ENCODE measurements at places on chromosomes 7 and 10.
A peak's percentile ranks its signal among the peaks of the same experiment; 100 is the strongest.

DNA sequence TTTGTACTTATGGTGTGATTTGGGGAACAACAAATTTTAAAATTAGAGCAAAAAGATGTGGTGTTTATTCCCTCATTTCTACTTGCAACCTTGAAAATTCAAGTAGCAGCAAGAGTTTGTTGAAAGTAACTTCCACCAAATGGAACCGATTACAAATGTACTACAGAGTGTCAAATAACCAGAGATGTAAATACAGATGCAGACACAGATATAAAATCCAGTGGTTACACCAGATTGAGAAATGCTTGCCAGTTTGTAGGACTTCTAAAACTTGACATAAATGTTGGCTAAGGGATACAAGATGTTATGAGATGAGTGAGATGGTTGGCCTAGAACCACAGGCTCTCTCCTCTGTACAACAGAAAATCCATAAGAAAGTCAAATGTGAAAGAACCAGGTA lies 162.1 kb downstream of the DIP2C start:
- DNase-seq, result no peak

GRCh38 chr10:118840071-118840775 lies 85.5 kb upstream of the CACUL1 start:
- DNase-seq, result no peak

- DNase-seq, result no peak
Measured at GRCh38 chr7:128937647-128938543, at the start of gene IRF5. IRF5 (plus strand) TSS chr7:128937927; CDS start chr7:128942082, 4,155 bp downstream.

- no peak for DNase-seq
Measured at GRCh38 chr7:42976371-42976770, 44.2 kb downstream of the MRPL32 start.

GRCh38 chr7:11135573-11135972 lies 161.9 kb downstream of the PHF14 start:
- no peak for DNase-seq

DNA sequence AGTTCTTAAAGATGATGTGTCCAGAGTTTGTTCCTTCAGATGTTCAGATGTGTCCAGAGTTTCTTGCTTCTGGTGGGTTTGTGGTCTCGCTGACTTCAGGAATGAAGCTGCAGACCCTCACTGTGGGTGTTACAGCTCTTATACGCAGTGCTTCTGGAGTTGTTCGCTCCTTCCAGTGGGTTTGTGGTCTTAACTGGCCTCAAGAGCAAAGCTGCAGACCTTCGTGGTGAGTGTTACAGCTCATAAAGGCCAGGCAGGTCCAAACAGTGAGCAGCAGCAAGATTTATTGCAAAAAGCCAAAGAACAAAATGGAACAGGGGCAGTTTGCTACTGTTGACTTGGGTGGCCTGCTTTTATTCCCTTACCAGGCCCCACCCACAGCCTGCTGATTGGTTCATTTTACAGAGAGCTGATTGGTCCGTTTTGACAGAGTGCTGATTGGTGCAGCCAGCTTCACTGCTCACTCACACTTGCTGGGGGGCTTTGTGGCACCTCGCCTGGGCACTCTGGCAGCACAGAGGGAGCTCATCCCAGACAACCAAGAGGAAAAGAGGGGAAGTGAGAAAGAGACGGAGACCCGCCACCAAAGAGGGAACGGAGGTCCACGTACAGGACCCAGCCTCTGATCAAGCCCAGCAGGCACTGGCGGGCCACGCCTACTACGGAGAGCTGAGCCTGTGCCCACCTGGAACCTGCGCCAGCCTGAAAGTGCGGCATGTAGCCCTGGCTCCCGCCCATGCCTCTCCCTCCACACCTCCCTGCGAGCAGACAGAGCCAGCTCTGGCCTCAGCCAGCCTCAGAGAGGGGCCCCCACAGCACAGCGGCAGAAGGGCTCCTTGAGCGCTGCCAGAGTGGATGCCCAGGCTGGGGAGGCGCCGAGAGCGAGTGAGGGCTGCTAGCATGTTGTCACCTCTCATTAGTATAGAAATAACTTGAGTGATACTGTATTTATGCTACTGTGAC lies 55.8 kb upstream of the SEMA3C start:
- DNase-seq, result no peak

- no peak for DNase-seq
Measured at GRCh38 chr10:7243873-7244272, 167.0 kb downstream of the SFMBT2 start.

- no peak for DNase-seq
Measured at GRCh38 chr7:20519645-20520044, 95.8 kb upstream of the ABCB5 start.

- no peak for DNase-seq
Measured at GRCh38 chr7:42085531-42085930, 151.5 kb downstream of the GLI3 start.

DNA sequence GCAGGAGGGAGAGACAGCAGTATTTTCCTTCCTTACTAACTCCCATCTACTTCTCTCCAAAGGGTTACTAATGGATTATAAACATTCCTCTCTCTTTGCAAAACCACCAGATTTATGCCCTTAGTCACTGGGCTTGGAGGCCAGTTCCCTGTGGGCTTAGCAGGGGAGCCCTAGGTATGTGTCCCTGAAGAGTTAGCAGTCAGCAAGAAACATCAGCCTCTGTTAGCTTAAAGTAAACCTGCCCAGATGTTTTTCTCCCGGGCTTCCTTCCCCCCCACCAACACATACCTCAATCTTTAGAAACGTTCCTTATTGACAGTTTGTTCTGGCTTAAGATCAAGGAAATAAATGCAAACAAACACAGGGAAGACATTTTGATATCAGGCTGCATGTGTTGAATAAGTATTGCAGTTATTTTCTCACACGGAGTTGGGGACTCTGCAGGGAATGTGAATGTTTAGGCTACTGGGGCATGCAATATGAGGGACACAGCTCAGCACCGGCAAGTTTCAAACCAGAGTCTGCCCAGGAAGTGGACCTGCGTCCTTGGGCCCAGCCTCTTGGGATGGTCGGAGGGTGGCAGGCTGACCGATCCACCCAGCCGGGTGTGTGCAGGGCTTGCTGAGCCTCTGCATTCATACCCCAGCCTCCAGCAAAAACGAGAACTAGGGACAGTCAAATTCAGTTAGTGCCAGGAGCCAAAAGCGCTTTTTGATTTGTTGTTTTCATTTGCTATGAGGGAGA lies 252.0 kb upstream of the GRB10 start:
- peak; percentile 80 for DNase-seq

GRCh38 chr7:96931891-96932290 lies 73.5 kb upstream of the DLX6 start:
- DNase-seq, result no peak

GRCh38 chr7:80347173-80347572 lies 164.7 kb downstream of the GNAT3 start:
- DNase-seq, result peak; percentile 32

GRCh38 chr10:47176206-47176902 lies 123.6 kb upstream of the GDF10 start:
- no peak for DNase-seq

- DNase-seq, result peak; percentile 64
Measured at GRCh38 chr7:23696916-23697441, 13.0 kb upstream of the STK31 start.

DNA sequence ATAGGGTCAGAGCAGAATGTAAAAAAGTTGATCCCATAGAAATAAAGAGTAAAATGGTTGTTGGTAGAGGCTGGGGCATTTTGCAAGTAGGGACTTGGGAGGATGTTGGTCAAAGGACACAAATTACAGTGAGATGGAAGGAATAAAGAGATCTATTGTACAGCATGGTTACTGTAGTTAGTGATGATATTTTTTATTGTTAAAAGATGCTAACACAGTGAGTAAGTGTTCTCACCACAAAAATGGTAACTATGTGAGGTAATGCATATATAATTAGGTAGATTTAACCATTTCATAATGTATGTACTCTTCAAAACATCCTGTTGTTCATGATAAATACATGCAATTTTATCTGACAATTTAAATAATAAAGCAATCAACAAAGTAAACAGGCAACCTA lies 280.7 kb upstream of the MAGI2 start:
- no peak for DNase-seq

GRCh38 chr10:43946445-43946844 lies 297.8 kb upstream of the ZNF32 start:
- no peak for DNase-seq

GRCh38 chr7:94697035-94697974 lies 41.4 kb upstream of the SGCE start:
- peak; percentile 72 for DNase-seq

GRCh38 chr10:124379609-124380193 lies 39.0 kb downstream of the OAT start:
- no peak for DNase-seq

- no peak for DNase-seq
Measured at GRCh38 chr10:34168439-34168838, 646.7 kb downstream of the PARD3 start.

- DNase-seq, result no peak
Measured at GRCh38 chr7:107867858-107868466, 23.0 kb upstream of the DLD start.

All from GM03348 (cell line).